PC-9 (cell line): ENCODE measurements at places on chromosomes 11 and 22. TPM values are rescaled to one million over a fixed set of nuclear protein-coding genes. Genes with fewer than 3 reads are reported as not detected.
A peak's percentile ranks its signal among the peaks of the same experiment; 100 is the strongest.

C11orf16 gene
- not detected in 2 replicates for total RNA-seq

APOL4 gene
- total RNA-seq = not detected in 2 replicates

SLC35E4 gene
- 4.7 and 6.4 TPM in 2 replicates for total RNA-seq

OVOL1 gene
- 10.2 and 10.5 TPM in 2 replicates for total RNA-seq

TNNT3 gene
- total RNA-seq = 0.60 TPM in 1 of 2 replicates, not detected in the other

C11orf58 gene
- 82.3 and 84.1 TPM in 2 replicates for total RNA-seq

OR51E1 gene
- not detected in 2 replicates for total RNA-seq

SLC25A18 gene
- total RNA-seq = 0.48 and 0.57 TPM in 2 replicates

ZBED4 gene
- 18.2 and 21.4 TPM in 2 replicates for total RNA-seq

RASSF10 gene
- 0.35 and 0.55 TPM in 2 replicates for total RNA-seq

ASPHD2 gene
- 0.33 and 0.44 TPM in 2 replicates for total RNA-seq

DNA sequence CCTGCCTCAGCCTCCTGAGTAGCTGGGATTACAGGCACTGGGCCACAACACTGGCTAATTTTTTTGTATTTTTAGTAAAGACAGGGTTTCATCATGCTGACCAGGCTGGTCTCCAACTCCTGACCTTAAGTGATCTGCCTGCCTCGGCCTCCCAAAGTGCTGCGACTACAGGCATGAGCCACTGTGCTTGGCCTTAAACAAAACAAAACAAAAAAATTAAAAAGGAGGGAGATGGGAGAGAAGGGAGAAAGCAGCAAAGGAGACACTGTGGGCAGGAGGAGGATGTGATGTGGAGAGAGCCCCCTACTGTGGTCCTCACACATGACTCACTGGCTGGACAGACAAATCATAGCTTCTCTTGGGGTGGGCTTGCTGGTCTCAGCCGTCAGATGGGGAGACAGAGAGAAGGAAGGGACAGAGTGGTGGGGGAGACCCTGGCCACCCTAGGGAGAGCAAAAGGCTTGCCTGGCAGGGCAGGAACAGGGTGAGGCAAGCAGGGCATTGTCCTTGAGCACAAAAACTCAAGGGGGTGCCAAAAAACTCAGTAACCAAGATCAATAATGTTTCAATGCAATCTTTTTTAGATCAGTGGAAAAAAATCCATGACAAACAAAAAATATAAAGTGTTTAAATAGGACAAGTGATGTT is 31.6 kb downstream of the TPST2 start:
- no peaks in the 10 kb centered on the region for H3K27me3 ChIP-seq
- no peaks in the 10 kb centered on the region for H3K36me3 ChIP-seq
- no peak overlapping the region for H3K4me3 ChIP-seq
- DNase-seq = no peak
- H3K27ac ChIP-seq = no peak overlapping the region
- H3K4me1 ChIP-seq = no peaks in the 10 kb centered on the region

DNA sequence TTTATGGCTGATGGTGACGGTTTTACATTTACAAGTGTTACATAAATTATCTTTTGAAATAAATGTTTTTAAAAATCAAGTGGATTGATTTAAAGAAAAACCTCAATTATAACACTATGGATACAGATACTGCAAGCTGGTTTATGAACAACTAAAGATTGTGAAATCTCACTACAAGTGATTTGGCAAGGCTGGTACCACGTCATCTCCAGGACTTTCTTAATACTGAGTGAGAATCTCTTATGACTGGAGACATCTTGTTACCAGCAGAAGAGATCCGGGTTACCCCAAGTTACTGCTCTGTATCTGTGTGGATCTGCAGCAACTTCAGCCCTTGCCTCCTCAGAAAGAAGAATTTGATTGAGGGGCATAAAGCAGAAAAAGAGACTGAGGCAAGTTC is 452.9 kb downstream of the MN1 start:
- DNase-seq = no peak
- no peaks in the 10 kb centered on the region for H3K36me3 ChIP-seq
- no peak overlapping the region for H3K4me3 ChIP-seq
- H3K27me3 ChIP-seq = no peaks in the 10 kb centered on the region

DNA sequence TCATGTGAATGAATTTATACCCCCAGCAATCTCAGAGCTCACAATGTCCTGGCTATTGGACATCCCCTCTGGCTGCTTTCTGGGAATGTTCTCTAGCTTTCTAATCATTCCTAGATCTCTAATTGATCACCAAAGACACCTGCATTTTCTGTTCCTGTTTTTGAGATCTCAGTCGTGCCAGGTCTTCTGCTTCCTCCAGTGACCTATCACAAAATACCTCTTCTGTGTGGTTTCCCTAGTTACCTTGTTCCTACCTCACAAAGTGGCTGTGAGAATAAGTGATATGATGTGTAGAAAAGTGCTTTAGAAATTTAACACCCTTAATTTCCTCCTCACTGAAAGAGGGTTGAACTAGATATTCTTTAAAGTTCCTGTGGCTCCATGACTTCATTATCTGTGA is 92.2 kb downstream of the LUZP2 start:
- H3K27ac ChIP-seq = no peak overlapping the region
- H3K4me1 ChIP-seq = peaks cover 8% of the 10 kb centered on the region; the same call in 1 of the 2 replicates
- DNase-seq = no peak

DNA sequence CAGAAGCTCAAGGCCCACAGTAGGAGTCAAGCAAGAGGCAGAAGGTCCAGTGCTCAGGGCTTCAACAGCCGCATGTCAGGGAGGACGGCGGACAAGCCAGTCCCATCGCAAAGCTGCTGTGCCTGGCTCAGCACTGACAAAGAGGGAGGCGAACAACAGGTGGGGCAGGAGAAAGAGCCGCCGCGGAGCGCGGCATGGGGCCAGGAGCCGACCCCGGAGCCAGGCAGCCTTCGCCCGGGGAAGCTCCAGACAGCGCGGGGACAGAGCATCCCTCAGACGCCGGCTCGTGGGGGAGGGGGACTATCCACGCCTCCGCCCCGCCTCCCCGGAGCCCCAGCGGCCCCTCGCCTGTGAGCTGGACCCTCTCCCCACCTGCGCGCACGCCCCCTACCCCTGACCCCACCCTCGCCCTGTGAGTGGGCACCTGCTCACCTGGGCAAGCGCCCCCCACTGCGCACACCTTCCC is 369 bp downstream of the DHCR7 start:
- H3K27ac ChIP-seq = no peak overlapping the region
- no peaks in the 10 kb centered on the region for H3K27me3 ChIP-seq
- peaks cover 25% of the 10 kb centered on the region for H3K36me3 ChIP-seq
- H3K4me1 ChIP-seq = peaks cover 39% of the 10 kb centered on the region
- DNase-seq = peak; percentile 41

- H3K36me3 ChIP-seq = no peaks in the 10 kb centered on the region; the same call in none of the 2 replicates
- no peak overlapping the region for H3K27ac ChIP-seq
- DNase-seq = no peak
- no peaks in the 10 kb centered on the region for H3K27me3 ChIP-seq
- no peaks in the 10 kb centered on the region for H3K4me1 ChIP-seq
- H3K4me3 ChIP-seq = no peak overlapping the region
These were observed 23.4 kb downstream of the HPS4 start for GRCh38 chr22:26460202-26460601.

GRCh38 chr11:96279018-96279895 is 63.7 kb downstream of the MAML2 start:
- H3K36me3 ChIP-seq = no peaks in the 10 kb centered on the region
- peaks cover 57% of the 10 kb centered on the region for H3K4me1 ChIP-seq
- peak overlapping the region; percentile 78 for H3K27ac ChIP-seq
- no peaks in the 10 kb centered on the region for H3K27me3 ChIP-seq

DNA sequence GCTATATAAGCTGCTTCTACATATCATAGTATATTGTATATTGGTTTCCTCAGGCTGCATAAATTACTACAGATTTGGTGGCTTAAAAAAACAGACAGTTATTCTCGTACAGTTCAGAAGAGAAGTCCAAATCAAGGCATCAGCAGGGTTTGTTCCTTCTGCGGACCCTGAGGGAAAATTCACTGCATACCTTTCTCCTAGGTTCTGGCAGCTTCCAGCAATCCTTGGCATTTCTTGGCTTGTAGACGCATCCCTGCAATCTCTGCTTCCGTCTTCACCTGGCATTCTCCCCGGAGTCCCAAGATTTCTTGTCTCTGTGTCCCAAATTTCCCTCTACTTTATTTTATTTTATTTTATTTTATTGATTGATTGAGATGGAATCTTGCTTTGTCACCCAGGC is 142.8 kb downstream of the COMMD9 start:
- H3K27me3 ChIP-seq = no peaks in the 10 kb centered on the region
- H3K36me3 ChIP-seq = no peaks in the 10 kb centered on the region
- peaks cover 30% of the 10 kb centered on the region for H3K4me1 ChIP-seq

DNA sequence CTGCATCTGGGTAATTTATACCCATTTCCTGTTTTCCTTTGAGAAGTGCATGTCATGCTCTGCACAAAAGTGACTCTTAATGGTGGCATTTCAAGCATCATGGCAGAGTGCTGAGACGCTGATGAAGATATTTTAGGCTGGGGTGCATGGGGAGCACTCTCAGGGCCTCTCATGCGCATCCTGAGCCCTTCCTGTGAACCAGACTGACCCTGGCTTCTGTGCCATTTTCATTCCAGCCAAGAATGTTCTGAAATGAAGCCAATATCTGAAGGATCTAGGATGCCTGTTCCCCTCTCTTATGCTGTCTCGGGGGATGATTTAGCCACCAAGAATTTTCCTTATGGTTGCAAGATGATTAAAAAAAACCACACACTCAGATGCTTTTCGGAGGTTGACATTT is 61.5 kb downstream of the MIAT start:
- H3K27ac ChIP-seq = no peak overlapping the region
- H3K36me3 ChIP-seq = no peaks in the 10 kb centered on the region
- H3K4me1 ChIP-seq = no peaks in the 10 kb centered on the region
- DNase-seq = peak; percentile 1
- no peaks in the 10 kb centered on the region for H3K27me3 ChIP-seq

DNA sequence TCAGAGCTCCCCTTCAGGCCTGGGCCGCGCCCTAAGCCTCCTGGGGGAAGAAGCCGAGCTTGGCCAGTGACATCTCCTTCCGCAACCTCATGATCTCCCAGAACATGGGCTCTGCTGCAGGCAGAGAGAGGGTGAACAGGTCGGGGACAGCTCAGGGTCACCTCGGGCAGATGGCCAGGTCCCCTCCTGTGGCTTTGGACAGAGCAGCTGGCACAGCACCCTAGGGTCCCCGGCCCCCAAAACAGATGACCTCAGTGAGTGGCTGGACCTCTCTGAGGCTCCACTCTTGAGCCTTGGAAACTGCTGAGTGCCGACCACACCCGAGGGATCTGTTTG is 6.9 kb upstream of the FADS3 start:
- H3K4me3 ChIP-seq = no peak overlapping the region
- H3K4me1 ChIP-seq = no peaks in the 10 kb centered on the region; the same call in 1 of the 2 replicates
- no peak overlapping the region for H3K27ac ChIP-seq
- H3K27me3 ChIP-seq = no peaks in the 10 kb centered on the region
- H3K36me3 ChIP-seq = no peaks in the 10 kb centered on the region

- H3K27ac ChIP-seq = peak overlapping the region; percentile 73
- no peaks in the 10 kb centered on the region for H3K27me3 ChIP-seq
- H3K36me3 ChIP-seq = no peaks in the 10 kb centered on the region
- H3K4me3 ChIP-seq = no peak overlapping the region; the same call in 1 of the 2 replicates
- DNase-seq = peak; percentile 96
- H3K4me1 ChIP-seq = peaks cover 36% of the 10 kb centered on the region
These were observed 21.3 kb upstream of the ABTB2 start for GRCh38 chr11:34379079-34379478.

DNA sequence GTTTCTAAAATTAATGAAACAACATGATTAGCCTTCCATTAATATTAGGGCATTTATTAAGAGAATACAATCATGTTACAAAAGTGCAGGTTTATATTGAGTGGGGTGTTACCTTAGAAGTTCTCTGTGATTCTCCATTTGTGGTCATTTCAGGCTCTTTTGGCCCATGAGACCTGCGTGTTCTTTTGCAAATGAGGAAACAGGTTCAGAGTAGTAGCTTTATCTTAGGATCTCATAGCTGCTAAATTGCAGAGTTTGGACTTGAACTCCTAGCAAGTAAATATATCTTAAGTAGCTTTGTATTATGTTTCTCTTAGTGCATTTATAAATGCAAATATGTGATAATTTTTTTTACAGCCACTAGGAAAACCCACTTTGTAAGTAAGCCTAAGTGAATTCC is 18.3 kb downstream of the FAR1 start:
- no peaks in the 10 kb centered on the region for H3K27me3 ChIP-seq
- H3K4me1 ChIP-seq = no peaks in the 10 kb centered on the region
- H3K36me3 ChIP-seq = no peaks in the 10 kb centered on the region
- no peak overlapping the region for H3K27ac ChIP-seq

- no peak overlapping the region for H3K27ac ChIP-seq
- H3K4me3 ChIP-seq = no peak overlapping the region
- no peaks in the 10 kb centered on the region for H3K4me1 ChIP-seq
These were observed 430.0 kb downstream of the FAM181B start for GRCh38 chr11:82303671-82304070.

DNA sequence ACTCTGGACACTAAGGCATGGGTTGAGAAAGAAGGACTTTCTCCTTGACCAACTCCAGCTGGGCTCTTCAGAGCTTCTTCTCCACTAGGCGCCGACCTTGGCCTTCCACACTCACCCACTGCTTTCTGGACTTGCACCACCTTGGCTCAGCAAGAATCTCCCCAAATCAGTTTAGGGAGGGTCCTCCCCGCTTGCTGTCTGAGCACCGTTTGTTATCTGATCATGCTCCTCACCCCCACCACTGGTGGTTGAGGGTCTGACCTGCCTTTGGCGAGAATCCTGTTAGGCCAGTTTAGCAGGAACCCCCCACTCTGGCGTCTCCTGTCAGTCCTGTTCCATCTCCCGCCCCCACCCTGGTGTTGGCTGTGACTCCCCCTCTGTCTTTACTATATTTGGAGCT is 10.4 kb downstream of the APOL2 start:
- H3K27me3 ChIP-seq = no peaks in the 10 kb centered on the region
- H3K4me3 ChIP-seq = no peak overlapping the region
- no peak overlapping the region for H3K27ac ChIP-seq
- no peaks in the 10 kb centered on the region for H3K4me1 ChIP-seq

- H3K27ac ChIP-seq = peak overlapping the region; percentile 84
- H3K4me1 ChIP-seq = peaks cover 63% of the 10 kb centered on the region
- peak; percentile 57 for DNase-seq
- peaks cover 8% of the 10 kb centered on the region; the same call in 1 of the 2 replicates for H3K36me3 ChIP-seq
- H3K27me3 ChIP-seq = no peaks in the 10 kb centered on the region
These were observed 764 bp upstream of the PACSIN3 start for GRCh38 chr11:47186700-47187695.

DNA sequence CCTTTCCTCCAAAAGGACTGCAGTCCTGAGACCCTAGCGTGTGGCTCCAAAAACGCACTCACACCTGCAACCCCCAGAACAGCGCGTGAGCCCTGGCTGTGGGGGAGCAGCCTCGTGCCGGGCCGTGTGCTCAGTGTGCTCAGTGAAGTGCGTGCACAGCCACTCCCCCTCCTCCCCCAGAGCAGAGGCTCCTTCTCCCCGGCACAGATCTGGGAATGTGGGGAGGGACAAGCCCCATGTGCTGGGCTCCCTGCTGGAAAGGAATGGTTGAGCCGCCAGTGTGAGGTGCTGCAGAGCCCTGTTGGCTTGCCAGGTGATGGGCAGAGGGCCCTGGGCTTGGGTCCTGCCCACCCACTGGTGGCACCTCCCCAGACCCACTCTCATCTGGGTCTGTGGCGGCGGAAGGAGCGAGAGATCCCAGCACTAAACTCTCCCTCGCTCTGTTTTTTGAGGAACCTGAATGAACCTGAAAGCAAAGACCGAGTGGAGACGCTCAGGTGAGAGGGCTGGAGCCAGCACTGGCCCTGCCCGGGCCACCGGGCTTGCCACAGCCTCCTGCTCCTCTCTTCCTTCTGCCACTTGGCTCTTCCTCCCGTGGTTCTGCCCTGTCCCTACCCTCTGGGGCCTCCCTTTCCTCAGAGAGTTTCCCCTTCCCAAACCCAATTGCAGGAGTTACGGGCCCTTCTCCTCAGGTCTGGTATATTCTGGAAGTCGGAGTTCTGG is 9.0 kb downstream of the RCOR2 start:
- peaks cover 7% of the 10 kb centered on the region; the same call in 1 of the 2 replicates for H3K36me3 ChIP-seq
- no peak overlapping the region for H3K27ac ChIP-seq
- DNase-seq = no peak
- no peaks in the 10 kb centered on the region for H3K27me3 ChIP-seq
- no peaks in the 10 kb centered on the region for H3K4me1 ChIP-seq
- H3K4me3 ChIP-seq = no peak overlapping the region
